DND-41 (cell line): ENCODE measurements at places on chromosomes 7 and 10.
A peak's percentile ranks its signal among the peaks of the same experiment; 100 is the strongest.

DNA sequence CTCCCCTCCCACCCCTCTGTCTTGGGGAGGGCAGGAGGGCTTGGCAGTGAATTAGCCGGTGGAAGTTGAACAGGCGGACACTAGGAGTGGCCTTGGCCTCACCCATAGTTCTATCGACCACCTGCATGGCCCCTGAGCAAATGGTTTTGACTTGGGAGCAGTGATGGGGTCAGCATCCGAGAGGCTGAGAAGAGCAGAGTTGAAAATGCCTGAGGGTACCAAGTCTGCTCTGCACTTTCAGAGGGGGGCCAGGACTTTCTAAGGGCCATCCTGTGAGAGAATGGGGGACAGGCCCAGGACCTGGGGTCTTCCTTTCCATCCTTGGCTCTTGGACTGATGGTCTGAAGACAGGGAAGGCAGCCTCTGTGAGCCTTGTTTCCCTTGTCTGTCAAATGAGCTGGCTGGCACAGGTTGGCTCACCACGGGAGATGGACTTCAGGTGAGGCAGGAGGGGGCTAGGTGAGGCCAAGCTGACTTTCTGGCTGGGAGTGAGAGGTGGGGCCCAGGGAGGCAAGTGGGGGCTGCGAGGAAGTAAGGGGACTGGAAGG lies 29.4 kb downstream of the CDH23 start:
- DNase-seq: no peak

DNA sequence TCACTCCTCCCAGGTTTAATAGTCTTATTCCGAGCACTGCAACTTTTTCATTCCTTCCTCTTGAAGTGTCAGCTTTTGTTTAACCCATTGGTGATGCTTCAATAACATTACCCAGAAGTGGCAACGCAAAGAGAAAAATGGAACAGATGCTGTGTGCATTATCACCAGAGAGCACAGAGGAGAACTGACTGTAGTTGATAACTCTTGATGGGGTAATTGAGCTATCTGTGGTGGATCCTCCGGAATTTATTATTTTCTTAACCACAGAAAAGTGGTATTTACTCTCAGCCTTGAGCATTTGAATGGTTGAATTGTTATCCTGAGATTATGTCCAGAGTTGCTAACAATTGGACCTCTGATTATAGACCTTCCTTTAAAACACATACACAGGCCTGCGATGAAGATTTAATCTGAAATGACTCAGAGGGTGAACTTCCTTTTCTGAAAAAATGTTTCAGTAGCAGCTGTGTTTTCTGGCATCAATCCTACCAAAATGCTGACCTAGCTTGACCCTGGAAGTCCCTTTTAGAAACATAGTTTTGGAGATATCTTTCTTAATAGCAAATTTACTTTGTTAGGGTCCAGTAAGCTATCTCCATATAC lies 1584.4 kb upstream of the LRRTM3 start:
- no peak for DNase-seq

DNA sequence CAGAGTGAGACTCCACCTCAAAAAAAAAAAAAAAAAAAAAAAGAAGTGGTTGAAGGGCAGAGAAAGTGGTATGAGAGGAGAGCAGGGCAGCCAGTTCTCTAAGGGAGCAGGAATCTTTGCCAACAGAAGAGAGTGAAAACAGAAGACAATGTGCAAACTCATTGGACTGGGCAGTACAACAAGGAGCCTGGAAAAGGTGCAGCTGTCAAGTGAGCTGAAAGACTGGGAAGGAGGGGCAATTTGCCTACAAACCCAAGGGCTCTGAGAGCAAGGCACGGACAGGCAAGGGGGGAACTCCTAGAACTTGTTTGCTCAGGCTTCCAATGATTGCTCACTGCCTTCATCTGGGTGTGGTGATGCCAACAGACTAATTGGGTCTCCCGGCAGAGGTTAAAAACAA lies 9.5 kb downstream of the ACTR1A start:
- DNase-seq: no peak

- peak; percentile 1 for DNase-seq
Observed at GRCh38 chr10:132849546-132850031, 63.6 kb upstream of the NKX6-2 start.

DNA sequence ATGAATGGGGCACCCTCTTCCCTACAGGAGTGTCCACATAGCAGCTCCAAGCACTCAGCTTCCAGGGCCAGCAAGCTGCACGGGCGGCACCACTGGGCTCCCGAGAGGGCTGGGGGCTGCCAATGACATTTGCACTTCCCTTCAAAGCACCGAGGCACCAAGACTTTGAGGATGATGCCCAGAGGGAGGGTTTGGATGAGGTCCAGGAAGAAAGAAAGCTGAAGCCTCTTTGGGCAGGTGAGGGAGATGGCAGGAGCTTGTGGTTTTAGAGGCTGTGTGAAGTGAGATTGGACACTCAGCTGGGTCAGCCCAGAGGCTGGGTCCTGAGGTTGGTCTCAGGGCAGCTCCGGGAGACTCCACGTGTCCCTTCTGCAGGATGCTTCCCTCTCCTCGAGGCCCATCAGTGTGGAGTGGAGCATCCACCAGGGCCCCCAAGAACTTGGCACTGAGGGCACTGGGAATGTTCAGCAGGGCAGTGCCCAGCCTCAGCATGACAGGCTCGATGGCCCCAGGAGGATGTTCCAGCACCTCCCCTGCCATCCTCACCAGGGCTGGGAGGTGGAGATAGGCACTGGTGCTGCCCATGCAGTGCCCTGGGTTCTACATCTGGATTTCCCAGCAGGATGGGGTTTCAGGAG lies 54.9 kb upstream of the IGFBP3 start:
- no peak for DNase-seq

- no peak for DNase-seq
Observed at GRCh38 chr10:78640796-78641636, 427.8 kb upstream of the ZMIZ1 start.

- DNase-seq: no peak
Observed at GRCh38 chr7:1358376-1359050, 100.8 kb downstream of the MICALL2 start.

DNA sequence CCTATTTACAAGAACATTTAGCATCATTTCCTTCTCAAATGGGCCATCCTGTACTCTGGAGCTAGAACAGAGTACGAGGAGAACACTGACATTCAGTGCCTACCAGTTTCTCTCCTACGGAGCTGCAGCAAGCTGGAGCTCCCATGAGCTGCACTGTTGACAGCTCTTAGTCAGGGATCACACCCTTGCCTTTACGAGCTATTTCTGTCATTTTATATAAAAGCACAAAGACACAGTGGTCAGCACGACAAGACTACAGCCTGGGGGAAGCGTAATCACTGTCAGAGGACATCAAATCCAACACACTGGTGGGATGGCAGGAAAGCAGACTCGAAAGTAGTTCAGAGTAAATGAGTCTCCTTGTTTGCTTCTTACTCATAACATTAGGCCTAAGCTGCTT lies 2.7 kb downstream of the CDCA7L start:
- no peak for DNase-seq

DNA sequence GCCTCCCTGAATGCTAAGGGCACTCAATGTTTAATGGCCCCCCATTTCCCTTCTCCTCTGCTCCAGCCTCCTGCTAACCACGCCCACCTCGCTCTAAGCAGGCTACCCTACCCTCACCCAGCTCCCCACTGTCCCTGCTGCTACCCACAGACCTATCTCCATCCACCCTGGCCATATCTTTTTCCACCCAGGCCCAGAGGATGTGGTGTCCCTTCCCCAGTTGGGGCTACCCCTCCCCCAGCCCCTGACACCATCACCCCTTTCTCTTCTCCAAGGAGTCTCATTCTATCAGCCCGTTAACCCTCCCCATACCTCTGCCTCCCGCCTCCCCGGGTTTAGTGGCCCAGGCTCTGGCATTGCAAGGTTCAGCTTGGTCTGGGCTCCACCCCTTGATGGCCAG lies 28.9 kb upstream of the PPIF start:
- peak; percentile 14 for DNase-seq

- peak; percentile 12 for DNase-seq
Observed at GRCh38 chr7:91034459-91035368, 229.5 kb upstream of the FZD1 start.

GRCh38 chr10:33810986-33811385 lies 476.5 kb upstream of the NRP1 start:
- DNase-seq: no peak

- DNase-seq: no peak
Observed at GRCh38 chr7:158832994-158833393, 3.7 kb upstream of the ESYT2 start.

DNA sequence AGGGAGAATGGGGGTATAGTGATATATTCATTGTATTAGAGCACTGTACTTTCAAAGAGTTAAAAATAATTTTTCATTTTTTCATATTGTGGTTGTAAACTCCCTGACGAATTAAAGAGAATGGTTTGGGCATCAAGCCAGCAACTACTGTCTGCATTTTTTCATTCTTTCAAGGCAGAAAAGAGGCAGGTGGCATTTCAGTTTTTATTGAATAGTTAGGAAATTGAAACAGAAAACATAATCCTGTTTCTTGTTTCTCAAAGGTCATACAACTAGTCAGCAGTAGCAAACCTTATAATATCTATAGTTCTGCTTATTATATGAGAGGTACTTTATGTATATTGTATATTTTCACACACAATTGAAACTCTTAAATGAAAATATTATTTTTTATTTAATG lies 303.9 kb upstream of the KCND2 start:
- DNase-seq: no peak

DNA sequence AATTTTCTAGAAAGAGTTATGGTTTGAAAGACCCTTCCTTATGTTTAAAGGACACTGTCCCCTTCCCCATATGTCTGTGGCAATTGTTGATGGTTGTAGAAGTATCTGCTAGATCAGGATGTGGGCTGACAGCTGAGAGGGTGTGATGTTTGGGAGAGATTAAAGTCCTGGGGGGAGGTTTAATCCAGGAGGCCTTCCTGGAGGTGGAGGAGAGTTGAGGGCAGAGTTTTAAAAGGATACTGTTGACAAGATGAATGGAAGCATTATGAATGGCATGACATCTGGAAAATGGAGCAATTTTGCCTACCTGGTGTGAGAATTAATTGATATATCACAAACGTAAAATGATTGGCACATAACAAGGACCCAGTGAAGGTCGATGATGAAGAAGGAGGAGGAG lies 32.9 kb upstream of the SMC3 start:
- peak; percentile 28 for DNase-seq

DNA sequence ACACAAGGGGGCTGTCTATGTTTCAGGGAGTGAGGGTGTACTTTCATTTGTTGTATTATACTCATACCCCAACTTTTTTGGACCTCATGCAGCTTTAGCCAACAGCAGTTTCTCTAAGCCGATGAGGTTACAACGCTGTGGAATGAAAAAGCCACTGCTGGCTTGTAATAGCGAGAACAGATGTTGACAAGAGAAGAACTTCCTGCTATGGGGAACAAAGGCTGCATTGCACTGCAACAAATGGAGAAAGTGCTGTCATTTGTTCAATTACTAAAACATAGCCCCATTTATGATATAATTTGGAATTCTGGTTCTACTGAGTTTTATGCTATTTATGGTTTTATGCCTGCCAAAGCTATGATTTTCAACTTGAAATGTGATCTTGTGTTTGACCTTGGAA lies 104.2 kb upstream of the TMEM72 start:
- no peak for DNase-seq

DNA sequence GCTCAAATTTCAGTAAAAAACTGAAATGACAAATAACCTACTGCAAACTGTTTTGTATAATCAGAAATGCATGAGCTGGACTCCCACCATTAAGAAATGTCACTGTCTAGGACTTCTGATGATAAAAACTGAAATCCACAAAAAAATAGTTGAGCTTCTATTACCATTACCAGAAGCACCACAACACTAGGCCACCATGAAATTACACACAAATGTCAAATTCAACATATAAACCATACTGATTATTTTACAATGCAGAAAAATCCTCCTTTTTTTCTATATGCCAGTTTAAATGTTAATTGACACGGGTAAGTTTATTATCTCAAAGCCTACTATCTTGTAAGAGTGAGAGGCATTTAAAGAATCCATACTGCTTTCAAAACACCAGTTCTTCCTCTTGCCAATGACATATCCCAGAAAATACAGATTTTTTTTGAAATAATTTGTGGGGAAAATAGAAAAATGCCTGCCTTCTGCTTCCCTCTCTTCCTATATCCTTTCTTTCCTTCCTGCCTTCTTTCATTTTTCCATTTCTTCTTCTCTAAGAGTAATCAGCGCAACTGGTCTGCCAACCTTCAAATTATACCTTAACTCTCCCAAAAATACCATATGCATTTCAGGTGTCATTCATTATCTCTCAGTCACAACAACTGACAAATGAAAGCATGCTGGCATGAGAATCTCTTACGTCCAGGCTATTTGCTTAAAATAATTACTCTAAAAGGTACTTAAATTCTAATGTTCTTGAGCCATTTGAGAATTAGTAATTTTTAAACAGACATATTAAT lies 12.3 kb downstream of the PDK4 start:
- DNase-seq: no peak

DNA sequence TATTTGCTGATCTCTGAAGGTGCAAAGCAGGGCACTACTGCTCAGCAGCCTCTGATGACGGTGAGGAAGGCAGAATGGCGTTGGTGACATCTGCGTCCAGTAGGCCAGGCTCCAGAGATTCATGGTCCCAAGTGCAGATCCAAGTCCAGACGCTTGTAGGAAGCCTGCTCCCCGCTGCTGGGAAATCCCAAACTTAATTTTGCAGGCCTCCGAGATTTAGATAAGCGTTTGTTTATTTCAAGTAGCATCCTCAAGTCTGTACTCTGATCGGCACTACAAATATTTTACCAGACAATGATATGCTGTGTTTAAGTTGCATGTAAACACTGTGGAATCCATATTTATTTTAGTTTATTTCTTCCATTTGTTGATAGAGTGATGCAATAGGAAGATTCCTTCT lies 244.9 kb upstream of the KLF6 start:
- DNase-seq: no peak

DNA sequence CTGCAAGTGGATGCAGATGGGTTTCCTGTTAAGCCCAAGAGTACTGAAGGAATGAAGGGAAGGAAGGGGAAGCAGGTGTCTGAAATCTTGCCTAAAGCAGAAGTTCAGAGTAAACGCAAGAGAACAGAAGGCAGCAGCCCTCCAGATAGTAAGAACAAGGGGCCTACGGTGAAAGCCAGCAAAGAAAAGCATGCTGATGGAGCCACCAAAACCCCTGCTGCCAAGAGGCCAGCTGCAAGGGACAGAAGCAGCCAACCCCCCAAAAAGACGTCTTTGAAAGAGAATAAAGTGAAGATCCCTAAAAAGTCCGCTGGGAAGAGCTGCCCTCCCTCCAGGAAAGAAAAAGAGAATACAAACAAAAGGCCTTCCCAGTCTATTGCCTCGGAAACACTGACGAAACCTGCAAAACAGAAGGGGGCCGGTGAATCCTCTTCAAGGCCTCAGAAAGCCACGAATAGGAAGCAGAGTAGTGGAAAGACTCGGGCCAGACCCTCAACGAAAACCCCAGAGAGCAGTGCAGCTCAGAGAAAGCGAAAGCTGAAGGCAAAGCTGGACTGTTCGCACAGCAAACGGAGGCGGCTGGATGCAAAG lies 152.5 kb downstream of the LCOR start:
- DNase-seq: no peak

DNA sequence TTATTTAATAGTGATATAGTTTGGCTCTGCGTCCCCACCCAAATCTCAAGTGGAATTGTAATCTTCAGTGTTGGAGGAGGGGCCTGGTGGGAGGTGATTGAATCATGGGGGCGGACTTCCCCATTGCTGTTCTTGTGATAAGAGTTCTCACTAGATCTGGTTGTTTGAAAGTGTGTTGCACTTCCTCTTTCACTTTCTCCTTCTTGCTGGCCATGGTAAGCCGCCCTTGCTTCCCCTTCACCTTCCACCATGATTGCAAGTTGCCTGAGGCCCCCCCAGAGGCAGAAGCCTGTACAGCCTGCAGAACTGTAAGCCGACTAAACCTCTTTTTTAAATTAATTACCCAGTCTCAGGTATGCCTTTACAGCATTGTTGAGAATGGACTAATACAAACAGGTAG lies 101.4 kb downstream of the MTPAP start:
- DNase-seq: no peak
